Stimulated activated CD4-positive, alpha-beta T cell treated with anti-CD3 and anti-CD28 coated beads, TNF-alpha, amount 100 ng/mL, for 1 hour (primary cell): ENCODE measurements at places on chromosomes 1 and 21.

GRCh38 chr1:47843059-47843458, 154.1 kb downstream of the TRABD2B start:
- DNase-seq: no peak

DNA sequence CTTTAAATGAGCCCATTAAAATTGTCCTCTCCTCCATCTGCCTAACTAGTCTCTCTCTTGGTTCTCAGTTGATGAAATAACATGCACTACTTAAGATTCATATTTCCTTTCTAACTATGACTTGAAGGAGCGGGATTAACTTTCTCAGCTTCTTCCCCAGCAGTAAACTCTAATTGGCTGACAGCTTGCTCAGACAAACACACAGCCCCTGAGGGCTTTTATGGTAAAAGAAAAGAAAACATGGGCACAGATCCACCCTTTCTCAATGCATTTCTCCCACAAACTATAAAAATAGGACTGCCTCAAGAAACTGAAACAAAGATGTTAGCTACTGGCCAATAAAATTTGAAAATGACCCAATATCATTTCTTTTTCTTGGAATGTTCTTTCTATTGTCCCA, 703.1 kb downstream of the ADGRL2 start:
- no peak for DNase-seq

DNA sequence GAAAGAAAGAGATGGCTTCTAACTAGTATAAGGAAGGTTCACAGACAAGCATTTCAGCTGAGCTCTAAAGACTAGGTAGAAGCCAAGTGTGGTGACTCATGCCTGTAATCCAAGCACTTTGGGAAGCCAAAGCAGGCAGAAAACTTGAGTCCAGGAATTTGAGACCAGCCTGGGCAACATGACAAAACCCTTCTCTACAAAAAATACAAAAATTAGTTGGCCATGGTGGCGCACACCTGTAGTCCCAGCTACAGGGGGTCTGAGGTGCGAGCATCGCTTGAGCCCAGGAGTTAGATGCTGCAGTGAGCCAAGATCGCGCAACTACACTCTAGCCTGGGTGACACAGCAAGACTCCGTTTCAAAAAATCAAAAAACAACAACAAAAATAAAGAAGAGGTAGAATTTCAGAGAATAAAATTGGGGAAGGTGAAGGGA, 27.8 kb downstream of the FBXO42 start:
- DNase-seq: no peak

DNA sequence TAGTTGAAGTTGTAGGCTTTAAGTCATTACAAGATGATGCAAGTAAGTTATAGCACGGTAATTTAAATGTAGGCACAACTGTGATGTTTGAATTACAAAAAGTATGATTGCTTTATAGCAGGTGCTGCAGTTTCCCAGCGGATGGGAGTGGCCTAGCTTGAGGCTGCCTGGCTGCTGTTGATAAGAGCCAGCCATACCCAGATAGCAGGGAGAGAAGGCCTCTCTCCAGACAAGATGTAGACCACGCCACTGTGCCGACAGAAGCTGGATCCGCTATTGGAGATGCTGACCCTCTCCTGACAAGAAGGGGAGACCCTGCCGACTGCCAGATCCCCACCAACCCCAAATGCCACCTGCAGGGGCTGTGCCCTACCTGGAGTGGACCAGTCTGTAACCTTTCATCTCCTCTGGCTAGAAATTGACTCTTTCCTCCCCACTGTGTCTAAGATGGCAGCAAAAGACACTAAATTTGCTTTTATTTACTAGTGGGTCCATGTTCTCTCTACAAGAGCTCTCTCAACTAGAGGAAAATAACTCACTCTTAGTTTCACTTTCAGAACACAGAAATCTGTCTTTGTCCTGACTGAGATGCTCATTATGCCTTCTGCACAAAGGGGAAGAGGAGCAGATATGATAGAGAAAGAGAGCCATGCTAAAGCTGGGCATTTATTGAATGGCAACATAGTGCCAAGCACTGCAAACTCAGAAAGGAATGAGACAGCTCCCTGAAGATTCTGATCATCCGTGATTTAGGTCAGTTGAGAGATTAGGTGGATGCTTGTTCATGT, 127.9 kb downstream of the URB2 start:
- no peak for DNase-seq

- no peak for DNase-seq
These were observed 21.3 kb upstream of the TLCD4 start for GRCh38 chr1:95095833-95096217.

GRCh38 chr1:183129921-183130690, 56.0 kb upstream of the LAMC2 start:
- no peak for DNase-seq

DNA sequence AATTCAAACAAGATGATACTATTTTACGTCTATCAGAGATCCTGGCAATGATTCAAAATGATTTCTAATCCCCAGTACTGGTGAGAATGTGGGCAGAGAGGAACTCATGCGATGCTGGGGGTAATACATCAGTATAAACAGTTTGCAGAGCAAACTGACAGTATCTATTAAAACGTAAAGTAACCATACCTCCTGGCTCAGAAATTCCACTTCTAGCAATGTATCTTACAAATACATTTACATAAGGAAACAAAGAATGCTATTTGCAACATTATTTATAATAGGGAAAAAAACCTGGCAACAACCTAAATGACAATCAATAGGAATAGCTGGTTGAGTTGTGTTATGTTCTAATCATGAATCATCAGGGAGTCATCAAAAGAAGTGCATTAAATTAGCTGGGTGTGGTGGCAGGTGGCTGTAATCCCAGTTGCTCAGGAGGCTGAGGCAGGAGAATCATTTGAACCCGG, 15.9 kb downstream of the RCAN1 start:
- DNase-seq: no peak

- no peak for DNase-seq
These were observed 9.8 kb upstream of the IPO9 start for GRCh38 chr1:201818971-201819750.

DNA sequence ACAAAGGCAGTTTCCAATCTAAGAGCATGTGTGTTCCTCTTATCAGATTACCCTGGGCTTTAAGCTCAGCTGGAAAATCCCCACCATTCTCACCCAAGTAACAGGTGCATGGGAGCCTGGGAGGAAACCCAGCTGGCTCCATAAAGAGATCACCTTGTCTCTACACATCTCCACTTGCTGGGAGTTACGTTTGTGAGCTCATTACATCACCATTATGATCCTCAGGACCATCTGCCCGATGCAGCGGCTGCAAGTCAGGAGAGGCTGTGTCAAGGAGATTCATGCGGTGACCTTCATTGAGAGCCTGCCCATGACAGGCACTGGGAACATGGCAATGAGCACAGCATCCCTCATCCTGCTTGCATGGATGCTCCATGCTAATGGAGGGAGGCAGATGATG, 618.0 kb downstream of the NPHP4 start:
- no peak for DNase-seq

DNA sequence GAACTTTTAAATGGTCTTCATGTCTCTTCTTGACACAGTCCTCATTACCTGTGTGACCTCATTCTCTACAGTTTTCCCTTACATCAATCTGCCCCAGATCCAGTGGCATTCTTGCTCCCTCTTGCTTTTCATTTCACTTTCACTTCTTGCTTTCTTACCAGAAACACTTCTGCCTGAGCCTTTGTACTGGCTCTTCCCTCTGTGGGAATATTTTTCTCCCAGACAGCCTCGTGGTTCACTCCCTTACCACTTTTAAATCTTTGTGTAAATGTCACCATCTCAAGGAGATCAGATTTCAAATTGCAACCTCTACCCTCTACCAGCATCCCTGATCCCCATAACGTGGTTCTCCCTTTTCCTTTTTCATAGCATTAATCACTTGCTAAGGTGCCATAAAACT, 73.2 kb downstream of the DISC1 start:
- DNase-seq: no peak

- DNase-seq: no peak
These were observed 1.1 kb upstream of the ATP8B2 start for GRCh38 chr1:154324241-154324640.

DNA sequence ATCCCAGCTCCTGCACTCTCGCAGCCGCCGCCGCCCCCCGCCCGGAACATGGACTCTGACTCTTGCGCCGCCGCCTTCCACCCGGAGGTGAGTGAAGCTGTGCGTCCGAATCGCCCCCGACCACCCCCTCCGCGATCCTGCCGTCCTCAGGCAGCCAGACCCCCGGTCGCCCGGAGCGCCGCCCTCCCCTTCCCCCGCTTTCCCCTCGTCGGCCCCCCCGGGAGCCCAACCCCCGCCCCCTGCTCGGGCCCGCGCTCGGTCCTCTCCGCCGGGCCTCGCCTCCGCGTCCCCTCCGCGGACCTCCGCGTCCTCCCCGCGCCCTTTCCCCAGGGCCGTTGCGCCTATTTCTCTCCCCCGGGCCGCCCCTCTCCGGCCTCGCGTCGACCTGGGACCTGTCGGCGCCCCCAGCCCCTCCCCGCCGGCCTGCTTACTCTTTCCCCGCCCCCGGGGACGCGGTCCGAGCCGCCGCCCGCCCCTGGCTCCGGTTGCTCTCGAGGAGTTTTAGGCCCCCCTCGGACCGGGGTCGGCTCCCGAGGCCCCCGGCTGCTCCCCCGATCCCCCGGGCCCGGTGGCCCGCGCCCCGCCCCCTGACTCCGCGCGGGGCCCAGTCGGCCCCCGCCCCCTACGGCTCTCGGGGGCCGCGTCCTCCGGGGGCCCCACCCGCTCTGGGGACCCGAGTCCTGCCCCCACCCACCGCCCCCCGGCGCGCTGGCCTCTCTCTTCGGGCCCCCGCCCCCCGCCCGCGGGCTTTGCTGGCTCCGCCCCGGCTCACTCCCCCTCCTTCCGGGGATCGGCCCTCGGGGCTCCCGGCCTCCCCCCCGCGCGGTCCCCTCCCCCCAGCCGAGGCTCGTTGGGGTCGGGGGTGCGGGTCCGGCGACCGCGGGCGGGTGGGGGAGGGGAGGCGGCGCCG, 743 bp downstream of the PHF13 start:
- DNase-seq: no peak

DNA sequence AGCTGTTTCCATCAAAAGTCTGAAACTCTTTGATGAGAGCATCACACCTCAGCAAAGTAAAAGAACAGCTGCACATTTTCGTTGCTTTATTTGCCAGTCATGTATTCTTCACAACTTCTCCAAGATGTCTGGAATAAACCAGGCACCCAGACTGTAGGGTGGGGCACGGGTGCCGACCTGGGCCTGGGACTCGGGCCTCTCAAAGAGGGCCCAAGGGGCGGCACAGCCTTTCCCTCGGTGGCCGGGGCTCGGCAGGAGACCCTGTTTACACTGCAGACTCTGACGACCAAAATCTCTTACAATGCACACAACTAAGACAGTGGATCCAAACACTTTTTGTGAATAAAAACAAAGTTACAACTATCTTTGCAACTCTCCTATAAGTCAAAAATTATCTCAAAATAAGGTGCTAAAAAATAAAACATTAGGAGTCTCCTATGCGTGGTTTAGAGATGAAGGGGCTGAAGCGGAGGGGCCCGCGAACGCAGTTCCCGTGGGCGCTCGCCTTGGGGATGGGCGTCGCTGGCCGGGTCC, 696 bp downstream of the LSS start:
- no peak for DNase-seq

DNA sequence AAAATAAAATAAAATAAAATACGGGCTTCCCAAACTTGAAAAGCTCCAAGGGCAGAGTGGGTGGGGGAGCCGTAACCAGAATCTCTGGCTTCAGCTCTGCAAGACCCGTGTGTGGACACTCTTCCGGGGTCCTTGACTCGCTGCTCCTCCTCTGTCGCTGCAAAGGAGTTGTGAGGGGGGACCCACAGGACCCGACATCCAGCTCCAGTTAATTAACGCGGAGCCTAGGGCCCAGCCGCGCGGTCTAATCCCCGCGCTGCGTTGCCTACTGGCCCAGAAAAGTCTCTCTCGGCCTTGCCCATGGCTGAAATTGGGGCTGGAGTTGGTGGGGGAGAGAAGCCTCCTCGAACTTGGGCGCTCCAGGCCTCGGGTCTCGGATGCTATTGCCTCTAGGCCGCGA, 1.8 kb downstream of the LMX1A start:
- no peak for DNase-seq

GRCh38 chr1:95496773-95497172, 262.8 kb downstream of the RWDD3 start:
- no peak for DNase-seq

DNA sequence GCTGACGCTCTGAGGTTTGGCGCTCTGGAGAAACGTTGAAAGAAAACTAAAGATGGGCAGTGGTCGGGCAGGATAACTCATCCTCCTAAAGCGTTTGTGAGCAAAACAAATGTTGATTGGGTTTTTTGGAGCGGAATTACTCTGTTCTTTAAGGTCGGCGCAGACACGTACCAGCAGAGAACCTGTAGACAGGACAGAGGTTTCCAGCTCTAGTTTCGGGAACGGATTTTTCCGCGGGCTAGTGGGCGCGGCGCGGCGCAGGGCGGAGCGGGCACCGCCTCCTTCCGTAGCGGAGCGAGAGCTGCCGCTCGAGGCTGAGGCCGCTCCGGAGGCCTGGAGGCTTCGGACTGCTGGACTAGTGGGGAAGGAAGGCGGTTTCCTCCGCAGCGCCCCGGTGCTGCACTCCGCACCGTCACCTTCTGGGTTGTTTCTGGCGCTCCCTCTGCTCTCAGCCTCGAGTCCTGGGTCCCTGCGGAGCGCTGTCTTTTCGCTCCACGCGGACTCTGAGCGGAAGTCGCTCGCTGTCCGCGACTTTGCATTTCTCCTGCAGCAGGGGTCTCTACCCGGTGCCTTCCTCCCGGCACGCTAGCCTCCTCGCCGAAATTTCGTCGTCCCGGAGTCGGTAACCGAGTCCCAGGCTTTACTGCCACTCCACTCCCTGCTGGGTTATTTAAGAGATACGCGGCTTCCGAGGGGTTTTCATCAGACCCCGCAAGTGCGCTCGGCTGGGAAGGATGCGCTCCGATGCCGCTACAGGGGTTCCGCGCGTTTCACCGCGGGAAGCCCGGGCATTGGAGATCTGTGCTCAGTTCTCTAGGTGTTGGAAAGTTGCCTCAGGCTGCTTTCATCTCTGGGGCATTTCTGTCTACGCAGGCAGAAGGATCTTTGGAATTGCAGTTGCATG, 7.0 kb downstream of the FOXD2 start:
- no peak for DNase-seq

- DNase-seq: no peak
These were observed 9.8 kb upstream of the F5 start for GRCh38 chr1:169595764-169596711.

DNA sequence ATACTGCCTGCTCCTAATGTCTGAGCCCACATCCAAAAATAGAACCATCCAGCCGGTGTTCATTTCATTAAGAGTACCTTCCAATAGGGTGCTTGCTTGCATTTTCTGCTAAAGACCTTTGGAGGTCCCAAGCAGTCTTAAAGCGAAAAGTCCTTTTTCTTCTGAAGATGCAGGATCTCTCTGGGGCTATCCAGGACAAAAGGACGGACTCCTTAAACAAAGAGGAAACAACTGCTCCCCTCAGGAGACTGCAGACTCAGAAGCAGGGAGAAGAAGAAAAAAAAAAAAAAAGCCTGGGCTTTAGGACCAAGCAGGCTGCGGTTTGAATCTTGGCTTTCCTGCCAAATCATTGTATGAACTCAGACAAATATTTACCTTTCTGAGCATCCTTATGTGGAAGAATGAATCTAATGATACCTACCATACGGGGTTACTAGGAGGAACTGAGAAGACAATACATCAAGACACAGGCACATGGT, 204.0 kb downstream of the PLPP3 start:
- DNase-seq: no peak
